Heart right ventricle (tissue), 16 donors: ENCODE measurements at places on chromosomes 7 and 10. TPM values are rescaled to one million over a fixed set of nuclear protein-coding genes. Genes with fewer than 3 reads are reported as not detected.

GRCh38 chr10:73486601-73487000, 9.2 kb downstream of the PPP3CB start:
- no peak for DNase-seq

- no peak for DNase-seq
Observed at GRCh38 chr10:81034383-81034782, 496.7 kb downstream of the SH2D4B start.

DNA sequence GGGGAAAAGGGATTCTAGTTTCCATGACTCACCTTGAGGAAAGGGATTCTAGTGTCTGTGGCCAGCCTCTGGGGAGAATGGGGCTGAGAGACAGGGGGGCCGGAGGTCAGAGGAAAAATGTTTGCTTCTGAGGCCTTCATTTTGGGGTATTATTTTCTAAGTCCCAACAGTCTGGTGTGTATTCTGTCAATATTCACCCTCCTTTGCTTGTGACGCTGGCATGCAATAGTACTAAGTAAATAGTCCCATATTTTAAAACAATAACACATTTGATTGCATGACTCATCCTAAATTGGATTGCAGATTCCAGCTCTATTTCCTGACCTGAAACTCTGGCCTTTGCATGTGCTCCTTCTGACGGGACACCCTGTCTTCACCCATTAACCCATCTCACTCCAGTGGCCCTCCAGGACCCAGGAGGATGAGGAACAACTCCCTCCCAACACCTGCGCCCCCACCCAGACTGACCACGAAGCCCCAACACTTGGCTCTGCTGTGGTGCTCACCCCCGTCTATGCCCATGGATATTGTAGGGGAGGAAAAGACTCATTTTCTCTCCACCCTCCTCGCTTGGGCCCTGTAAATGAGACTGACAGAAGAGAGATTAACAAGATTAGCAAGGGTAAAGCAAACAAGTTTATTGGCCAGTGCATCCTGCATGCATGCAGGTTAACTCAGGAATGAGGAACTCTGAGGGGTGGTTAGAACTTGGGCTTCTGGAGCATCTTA, 495.6 kb upstream of the KLF6 start:
- no peak for DNase-seq

DNA sequence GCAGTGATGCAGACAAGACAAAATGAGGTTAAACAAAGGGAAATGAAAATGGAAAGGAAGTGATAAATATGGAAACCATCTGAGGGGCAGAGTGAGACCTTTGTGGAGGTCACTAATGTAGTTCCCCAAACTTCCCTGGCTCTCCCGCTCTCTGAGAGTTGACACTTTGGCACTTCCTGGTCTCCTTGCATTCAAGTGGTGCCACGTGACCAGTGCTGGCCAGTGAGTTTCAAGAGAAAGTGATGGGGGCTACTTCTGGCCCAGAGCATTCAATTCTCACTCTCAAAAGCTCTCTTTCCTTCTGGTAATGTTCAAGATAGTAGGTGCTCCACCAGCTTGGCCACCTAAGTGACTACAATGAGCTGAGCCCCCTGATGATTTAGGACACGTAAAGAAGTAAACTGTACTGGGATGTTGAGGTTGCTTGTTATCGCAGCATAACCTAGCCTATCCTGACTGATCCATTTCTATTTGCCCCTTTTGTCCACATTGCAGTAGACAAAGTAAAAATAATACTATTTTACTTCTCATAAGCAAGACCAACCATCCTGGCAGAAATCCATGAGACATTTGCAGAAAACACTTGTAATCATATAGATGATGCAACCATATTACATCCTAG, 242.0 kb upstream of the YAE1 start:
- no peak for DNase-seq

DNA sequence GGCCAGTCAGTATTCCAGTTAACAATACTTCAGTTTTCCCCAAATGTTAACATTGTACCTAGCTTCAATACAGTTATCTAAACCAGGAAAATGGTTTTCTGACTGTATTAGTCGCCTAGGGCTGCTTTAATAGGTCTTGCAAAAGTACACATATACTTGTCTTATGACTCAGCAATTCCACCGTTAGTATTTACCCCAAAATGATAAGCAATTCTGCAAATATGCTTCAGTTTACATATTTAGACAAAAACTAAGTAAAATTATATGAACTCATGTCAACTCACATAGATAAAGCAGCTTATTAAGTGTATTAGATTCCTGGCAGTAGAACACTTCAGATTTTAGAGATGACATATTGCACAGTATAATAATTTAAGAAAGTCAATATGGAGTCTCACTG, 363.3 kb downstream of the ARL4A start:
- DNase-seq: no peak

DNA sequence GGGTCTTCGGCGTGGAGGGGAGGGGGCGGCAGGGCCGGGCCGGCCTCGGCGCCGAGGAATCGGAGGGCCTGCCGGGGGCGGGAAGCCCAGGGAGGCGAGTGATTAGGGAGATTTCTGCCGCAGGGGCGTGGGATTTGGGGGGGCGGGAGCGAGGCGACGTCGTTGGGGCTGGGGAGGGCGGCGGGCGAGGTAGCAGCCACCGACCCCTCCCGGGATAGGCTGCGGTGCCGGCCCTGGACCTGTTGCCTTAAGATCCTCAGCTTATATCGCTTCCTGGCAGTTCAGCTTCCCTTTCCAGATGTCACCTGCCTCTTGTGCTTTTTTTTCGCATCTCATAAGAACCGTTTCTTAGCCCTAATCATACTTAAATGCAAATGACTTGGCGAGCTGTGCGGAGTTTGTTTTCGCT, 655 bp downstream of the LMTK2 start:
- no peak for DNase-seq

DNA sequence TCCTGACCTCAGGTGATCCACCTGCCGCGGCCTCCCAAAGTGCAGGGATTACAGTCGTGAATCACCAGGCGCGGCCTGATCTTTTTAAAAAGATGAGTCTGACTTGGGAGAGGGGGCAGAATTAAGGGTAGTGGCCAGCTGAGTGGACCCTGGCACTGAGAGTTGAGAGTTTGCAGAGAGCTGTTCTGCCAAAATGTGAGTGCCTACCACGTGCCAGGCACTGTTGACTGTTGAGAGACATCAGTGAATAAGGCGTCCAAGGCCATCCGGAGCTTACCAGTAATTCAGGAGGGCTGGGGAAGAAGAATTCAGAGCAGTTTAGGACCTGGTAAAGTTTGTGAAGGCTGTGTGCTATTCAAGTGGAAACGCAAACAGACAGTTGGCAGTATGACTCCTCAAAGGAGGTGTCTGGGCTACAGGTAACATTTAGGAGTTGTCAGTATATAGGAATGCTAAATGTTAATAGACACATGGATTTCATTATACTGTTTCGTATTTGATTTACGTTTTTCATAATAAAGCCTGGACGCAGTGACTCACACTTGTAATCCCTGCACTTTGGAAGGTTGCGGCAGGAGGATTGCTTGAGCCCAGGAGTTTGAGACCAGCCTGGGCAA, 1.5 kb downstream of the NIPSNAP2 start:
- DNase-seq: peak; percentile 63

DNA sequence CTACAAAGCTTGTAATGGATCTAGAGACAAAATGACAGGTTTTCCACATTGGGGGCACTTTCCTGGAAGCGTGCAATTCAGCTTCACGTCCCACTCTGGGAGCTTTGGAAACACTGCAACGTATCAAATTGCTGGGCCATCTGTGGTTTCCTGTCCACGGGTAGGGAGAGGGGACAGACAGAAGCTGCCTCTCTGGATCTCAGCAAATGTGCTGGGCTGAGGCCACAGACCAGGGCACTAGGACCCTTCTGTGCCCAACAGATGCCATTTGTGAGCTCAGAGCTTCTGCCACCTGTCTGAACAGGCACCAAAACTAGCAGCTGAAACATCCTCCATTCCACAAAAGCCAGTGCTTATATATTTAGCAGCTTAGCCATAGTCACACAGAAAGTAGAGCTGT, 40.9 kb upstream of the FRMD4A start:
- DNase-seq: no peak

- no peak for DNase-seq
Observed at GRCh38 chr7:105618016-105618296, 36.7 kb upstream of the EFCAB10 start.

GRCh38 chr7:155590215-155591018, 44.1 kb upstream of the CNPY1 start:
- DNase-seq: peak; percentile 29

GRCh38 chr7:157132796-157133195, 5.9 kb upstream of the UBE3C start:
- no peak for DNase-seq

GRCh38 chr10:78819361-78820006, 249.3 kb upstream of the ZMIZ1 start:
- DNase-seq: no peak

TBC1D12 gene
- total RNA-seq: 4.1 TPM

LIPK gene
- not detected for total RNA-seq

TEX36 gene
- not detected for total RNA-seq

PCLO gene
- 2.9 TPM for total RNA-seq

SRGN gene
- 55.5 TPM for total RNA-seq

OR2A7 gene
- 0.23 TPM for total RNA-seq

AEBP1 gene
- 14.1 TPM for total RNA-seq

GARIN1A gene
- 0.87 TPM for total RNA-seq
